Naive thymus-derived CD8-positive, alpha-beta T cell (primary cell): ENCODE measurements at places on chromosomes 4 and X. TPM values are rescaled to one million over a fixed set of nuclear protein-coding genes. Genes with fewer than 3 reads are reported as not detected.
A peak's percentile ranks its signal among the peaks of the same experiment; 100 is the strongest.

DNA sequence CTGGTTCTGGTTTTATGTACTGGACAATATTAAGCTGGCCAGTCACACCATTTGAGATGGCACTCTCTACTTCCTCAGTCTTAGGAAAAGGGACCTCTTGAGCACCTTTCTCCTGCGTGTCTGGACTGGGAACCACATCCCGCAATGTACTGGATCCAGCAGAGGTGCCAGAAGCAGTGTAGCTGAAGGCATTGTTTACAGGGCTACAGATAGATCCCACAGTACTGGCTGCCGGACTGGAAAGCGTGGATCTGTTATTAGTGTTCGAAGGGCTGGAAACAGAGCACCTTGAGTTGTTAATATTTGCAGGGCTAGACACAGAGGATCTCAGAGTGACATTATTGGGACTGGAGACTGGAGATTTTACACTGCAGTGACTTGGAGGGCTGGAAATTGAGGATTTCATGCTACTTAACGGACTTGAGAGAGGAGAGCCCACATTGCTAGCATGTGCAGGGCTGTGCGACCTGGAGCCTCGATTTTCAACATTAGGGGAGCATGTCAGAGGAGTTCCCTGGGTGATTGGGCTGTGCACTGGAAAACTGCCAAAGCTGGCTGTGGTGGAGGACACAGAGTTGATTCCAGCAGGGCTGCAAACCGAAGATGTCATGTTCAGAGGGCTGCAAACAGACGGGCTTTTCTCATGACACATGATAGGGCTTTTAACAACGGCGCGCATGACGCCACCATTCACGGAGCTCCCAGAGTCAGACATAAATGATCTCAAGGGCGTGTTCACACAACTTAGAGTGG, 6.4 kb downstream of the NR3C2 start:
- peak overlapping the region; percentile 82 for H3K4me3 ChIP-seq
- peaks cover 91% of the 10 kb centered on the region for H3K4me1 ChIP-seq
- no peak for DNase-seq
- H3K27ac ChIP-seq: peak overlapping the region; percentile 5
- no peaks in the 10 kb centered on the region for H3K36me3 ChIP-seq

The HTR2C gene
- total RNA-seq: not detected

DNA sequence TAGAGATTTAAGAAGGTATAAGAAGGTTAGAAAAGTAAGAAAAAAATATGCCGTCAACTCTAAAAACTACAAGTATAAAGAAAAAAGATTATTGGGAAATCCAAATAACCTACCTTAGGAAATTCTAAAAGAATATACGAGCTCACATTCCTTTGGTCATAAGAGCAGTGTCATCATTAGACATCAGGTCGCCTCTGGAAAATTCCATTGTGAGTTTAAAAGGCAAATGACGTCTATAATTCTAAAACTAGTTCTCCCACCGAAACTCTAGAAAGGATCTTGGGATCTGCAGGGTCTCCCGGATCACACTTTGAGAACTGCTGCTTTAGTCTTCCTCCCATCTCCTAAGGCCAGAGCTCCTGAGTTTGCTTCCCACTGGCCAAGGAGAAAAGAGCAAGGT, 518 bp upstream of the SAT1 start:
- H3K27me3 ChIP-seq: no peaks in the 10 kb centered on the region
- H3K4me1 ChIP-seq: peaks cover 29% of the 10 kb centered on the region
- H3K27ac ChIP-seq: peak overlapping the region; percentile 98
- no peak for DNase-seq
- H3K4me3 ChIP-seq: peak overlapping the region; percentile 97
- peaks cover 12% of the 10 kb centered on the region for H3K36me3 ChIP-seq

The SLC6A14 gene
- not detected for total RNA-seq

The VCX3A gene
- total RNA-seq: not detected

- peaks cover 14% of the 10 kb centered on the region for H3K4me1 ChIP-seq
- no peak overlapping the region for H3K27ac ChIP-seq
- no peak overlapping the region for H3K4me3 ChIP-seq
These were observed 214.5 kb upstream of the S100G start for GRCh38 chrX:16435399-16435986.

The ZNF141 gene
- 66.8 TPM for total RNA-seq

- no peaks in the 10 kb centered on the region for H3K4me1 ChIP-seq
- no peak overlapping the region for H3K4me3 ChIP-seq
- DNase-seq: no peak
- no peaks in the 10 kb centered on the region for H3K36me3 ChIP-seq
These were observed 46.8 kb downstream of the PDGFC start for GRCh38 chr4:156924774-156925315.

- H3K4me3 ChIP-seq: no peak overlapping the region
- no peak for DNase-seq
- no peaks in the 10 kb centered on the region for H3K4me1 ChIP-seq
- no peaks in the 10 kb centered on the region for H3K36me3 ChIP-seq
These were observed 122.0 kb upstream of the STS start for GRCh38 chrX:7025471-7025870.

The TMSB15B gene
- total RNA-seq: 7.0 TPM

The NXF2 gene
- not detected for total RNA-seq

The SLC9A6 gene
- total RNA-seq: 16.3 TPM

DNA sequence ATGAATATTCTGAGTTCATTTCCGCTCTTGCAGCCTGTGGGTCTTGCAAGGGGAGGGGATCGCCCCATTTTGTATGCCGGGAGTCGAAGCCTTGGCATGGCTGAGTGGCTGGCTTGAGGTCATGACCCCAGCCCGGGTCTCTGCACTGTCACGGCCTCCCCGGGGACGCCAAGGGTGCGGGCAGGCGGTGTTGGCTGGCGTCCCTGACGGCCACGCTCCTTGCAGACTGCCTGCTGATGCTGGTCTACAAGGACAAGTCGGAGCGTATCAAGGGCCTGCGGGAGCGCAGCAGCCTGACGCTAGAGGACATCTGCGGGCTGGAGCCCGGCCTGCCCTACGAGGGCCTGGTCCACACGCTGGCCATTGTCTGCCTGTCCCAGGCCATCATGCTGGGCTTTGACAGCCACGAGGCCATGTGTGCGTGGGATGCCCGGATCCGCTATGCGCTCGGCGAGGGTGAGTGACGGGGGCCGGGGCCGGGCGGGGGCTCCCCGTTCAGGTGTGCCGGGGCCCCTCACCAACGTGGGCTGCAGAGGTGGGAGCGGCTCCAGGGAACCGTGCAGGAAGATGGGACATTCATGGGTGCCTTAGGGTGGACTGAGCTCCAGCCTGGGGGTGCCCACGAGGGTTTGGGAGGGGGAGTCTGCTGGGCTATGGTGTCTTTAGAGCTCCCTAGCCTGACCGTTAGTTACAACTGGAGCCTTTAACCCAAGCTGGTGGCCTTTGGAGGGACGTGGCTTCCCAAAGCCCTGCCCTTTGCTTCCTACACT, 10.3 kb downstream of the DOK7 start:
- peaks cover 1% of the 10 kb centered on the region for H3K4me1 ChIP-seq
- no peaks in the 10 kb centered on the region for H3K36me3 ChIP-seq
- no peak overlapping the region for H3K27ac ChIP-seq
- no peak overlapping the region for H3K4me3 ChIP-seq
- no peaks in the 10 kb centered on the region for H3K27me3 ChIP-seq

DNA sequence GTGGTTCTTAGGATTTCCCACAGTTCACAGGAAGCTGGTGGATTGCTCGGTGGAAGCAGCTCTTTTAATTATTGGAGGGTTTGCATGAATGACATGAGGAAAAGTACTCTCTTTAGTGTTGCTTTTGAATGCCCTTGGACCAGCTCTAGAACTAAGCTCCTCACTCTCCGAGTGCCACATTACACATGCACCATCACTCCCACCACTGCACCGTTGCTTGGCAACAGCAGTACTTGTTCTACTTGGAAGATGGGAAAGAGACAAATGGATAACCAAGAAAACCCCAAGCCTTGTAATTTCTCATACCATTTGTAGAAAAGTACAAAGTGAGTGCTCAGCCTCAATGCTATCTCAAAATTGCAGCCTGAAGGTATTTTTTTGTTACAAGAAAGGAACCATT, 620.2 kb upstream of the BOD1L1 start:
- H3K4me3 ChIP-seq: no peak overlapping the region
- H3K27ac ChIP-seq: no peak overlapping the region
- H3K36me3 ChIP-seq: no peaks in the 10 kb centered on the region
- no peak for DNase-seq

The MAGED4 gene
- total RNA-seq: 1.5 TPM

The GATA1 gene
- total RNA-seq: not detected

The SH3D19 gene
- total RNA-seq: 0.42 TPM

DNA sequence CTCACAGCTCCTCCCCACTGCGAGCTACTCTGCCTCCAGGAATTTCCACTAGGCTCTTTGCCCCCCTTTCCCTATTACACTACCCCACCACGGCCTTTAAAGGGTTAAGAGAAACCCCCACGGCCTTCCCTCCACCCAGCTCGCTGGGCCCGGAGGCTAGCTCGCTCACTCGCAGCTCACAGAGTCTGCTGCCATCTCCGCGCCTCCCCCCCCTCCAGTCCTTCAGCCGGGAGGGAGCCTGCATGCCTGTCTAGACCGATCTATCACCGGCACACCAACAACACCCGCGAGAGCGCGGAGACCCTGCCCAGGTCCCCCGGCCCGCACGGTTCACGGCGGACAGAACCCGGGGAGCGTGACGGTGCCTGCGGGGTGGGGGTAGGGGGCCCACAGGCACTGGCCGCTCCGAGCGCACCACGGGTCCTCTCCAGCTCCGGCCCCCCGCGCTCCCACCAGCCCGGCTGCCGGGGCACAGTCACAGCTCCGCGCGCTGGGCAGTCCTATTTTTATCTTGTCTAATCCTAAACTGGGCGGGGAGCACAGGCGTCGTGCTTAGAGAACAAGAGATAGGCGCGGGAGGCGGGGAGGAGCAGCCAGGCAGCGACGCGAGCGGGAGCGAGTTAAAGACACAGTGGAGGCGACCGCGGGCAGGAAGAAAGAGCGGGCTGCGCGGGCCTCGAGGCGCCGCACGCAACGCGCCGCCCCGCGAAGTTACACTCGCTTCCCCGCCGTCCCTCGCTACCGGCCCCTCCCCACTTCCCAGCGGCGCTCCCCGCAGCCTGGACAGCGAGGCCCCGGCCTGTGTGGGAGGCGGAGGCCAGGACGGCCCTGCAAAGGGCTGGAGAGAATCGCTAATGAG, 3.5 kb downstream of the BCOR start:
- no peaks in the 10 kb centered on the region for H3K27me3 ChIP-seq
- no peak for DNase-seq

- H3K27me3 ChIP-seq: peaks cover 1% of the 10 kb centered on the region
- H3K27ac ChIP-seq: no peak overlapping the region
- no peaks in the 10 kb centered on the region for H3K4me1 ChIP-seq
- no peaks in the 10 kb centered on the region for H3K36me3 ChIP-seq
- DNase-seq: no peak
- H3K4me3 ChIP-seq: no peak overlapping the region
These were observed 553.9 kb downstream of the SPRY1 start for GRCh38 chr4:123950530-123950929.

- no peaks in the 10 kb centered on the region for H3K27me3 ChIP-seq
- no peak for DNase-seq
- no peak overlapping the region for H3K27ac ChIP-seq
- no peak overlapping the region for H3K4me3 ChIP-seq
These were observed 12.4 kb downstream of the ZBTB49 start for GRCh38 chr4:4302416-4302815.

The C1GALT1C1 gene
- 13.2 TPM for total RNA-seq

GRCh38 chr4:577499-578450, 1.7 kb upstream of the TMEM271 start:
- H3K27ac ChIP-seq: no peak overlapping the region
- H3K27me3 ChIP-seq: peaks cover 63% of the 10 kb centered on the region
- H3K4me1 ChIP-seq: peaks cover 12% of the 10 kb centered on the region
- H3K36me3 ChIP-seq: no peaks in the 10 kb centered on the region
- peak overlapping the region; percentile 68 for H3K4me3 ChIP-seq

DNA sequence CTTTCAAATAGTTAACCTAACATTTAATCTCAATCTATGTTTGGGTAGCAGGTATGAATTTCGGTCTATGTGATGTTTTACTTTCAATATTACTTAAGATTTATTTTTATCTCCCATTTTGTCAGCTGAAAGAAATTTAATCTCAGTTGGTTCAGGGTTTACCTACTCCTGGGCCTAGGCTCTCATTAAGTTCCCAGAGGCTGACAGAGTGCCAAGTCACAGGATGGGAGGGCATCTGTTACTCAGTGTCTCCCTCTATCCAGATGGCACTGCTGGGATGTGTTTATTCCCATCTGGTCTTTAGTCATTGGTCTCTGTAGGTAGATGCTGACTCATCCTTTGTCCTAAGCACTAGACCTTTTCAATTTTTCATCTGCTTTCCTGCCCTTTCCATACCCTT, 129.4 kb upstream of the ARSJ start:
- DNase-seq: no peak
- no peak overlapping the region for H3K27ac ChIP-seq
- H3K4me1 ChIP-seq: no peaks in the 10 kb centered on the region

- no peak overlapping the region for H3K4me3 ChIP-seq
- H3K27ac ChIP-seq: no peak overlapping the region
- no peak for DNase-seq
- peaks cover 9% of the 10 kb centered on the region for H3K27me3 ChIP-seq
- no peaks in the 10 kb centered on the region for H3K36me3 ChIP-seq
- no peaks in the 10 kb centered on the region for H3K4me1 ChIP-seq
These were observed 53.4 kb upstream of the PSAPL1 start for GRCh38 chr4:7487998-7488671.

DNA sequence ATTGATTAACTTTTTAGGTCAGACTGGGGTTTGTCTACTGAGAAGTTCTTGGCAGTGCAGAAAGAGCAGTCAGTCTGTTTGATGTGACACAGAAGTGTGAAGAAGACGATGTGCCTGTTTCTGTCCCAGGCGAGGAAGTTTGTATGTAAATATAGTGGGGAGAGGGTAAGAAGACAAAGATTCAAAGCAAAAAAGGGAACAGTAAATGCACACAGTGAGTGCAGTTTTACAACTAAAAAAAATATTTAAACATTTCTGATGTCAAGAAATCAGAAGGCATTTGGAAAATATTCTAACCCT, 264.9 kb downstream of the RAPGEF2 start:
- no peaks in the 10 kb centered on the region for H3K36me3 ChIP-seq
- no peak overlapping the region for H3K27ac ChIP-seq
- H3K27me3 ChIP-seq: peaks cover 18% of the 10 kb centered on the region
- no peaks in the 10 kb centered on the region for H3K4me1 ChIP-seq
- DNase-seq: no peak
- no peak overlapping the region for H3K4me3 ChIP-seq

DNA sequence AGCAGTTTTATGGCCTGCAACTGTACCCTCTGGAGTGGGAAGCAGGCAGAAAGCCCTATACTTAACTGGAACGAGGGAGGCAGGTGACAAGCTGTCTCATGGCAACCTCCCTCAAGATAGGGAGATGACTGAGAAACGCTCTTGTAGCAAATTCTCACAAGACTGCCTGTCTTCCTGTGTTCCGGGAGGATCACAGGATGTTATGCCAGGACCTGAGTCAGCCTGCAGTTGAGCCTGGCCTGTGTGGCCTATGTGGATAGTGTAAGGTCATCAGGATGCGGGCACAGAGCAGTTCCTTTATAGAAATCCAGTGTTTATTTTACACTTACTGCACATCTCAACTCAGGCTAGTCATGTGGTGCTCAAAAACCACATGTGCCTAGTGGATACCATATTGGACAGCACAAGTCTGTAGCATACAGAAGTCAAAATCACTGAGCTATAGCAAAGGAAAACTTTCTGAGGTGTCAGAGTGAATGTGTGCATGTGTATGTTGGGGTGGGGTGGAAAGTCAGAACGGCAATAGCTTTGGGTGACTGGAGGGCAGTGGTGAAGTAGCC, 25.2 kb downstream of the TAF7L start:
- no peaks in the 10 kb centered on the region for H3K36me3 ChIP-seq
- no peaks in the 10 kb centered on the region for H3K27me3 ChIP-seq
- H3K27ac ChIP-seq: no peak overlapping the region
